ENCODE measurements at places on chromosomes 7 and 10. TPM values are rescaled to one million over a fixed set of nuclear protein-coding genes. Genes with fewer than 3 reads are reported as not detected.

- H3K4me3 ChIP-seq: no peak overlapping the region
- no peak overlapping the region for H3K27ac ChIP-seq
- no peaks in the 10 kb centered on the region for H3K36me3 ChIP-seq
- peak; percentile 27 for DNase-seq
Observed at GRCh38 chr7:25849500-25850184, 302.4 kb upstream of the NFE2L3 start.

DNA sequence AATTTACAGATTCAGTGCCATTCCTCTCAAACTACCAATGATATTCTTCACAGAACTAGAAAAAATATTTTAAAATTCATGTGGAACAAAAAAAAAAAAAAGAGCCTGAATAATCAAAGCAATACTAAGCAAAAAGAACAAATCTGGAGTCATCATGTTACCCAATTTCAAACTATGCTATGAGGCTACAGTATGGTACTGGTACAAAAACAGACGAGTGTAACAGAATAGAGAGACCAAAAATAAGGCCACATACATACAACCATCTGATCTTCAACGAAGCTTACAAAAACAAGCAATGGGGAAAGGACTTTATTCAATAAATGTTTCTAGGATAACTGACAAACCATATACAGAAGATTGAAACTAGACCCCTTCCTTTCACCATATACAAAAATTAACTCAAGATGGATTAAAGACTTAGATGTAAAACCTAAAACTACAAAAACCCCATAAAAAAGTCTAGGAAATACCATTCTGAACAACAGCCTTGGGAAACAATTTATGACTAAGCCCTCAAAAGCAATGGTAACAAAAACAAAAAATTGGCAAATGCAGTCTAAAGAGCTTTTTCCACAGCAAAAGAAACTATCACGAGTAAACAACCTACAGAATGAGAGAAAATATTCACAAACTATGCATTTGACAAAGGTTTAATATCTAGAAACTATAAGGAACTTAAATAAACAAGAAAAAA lies 207.7 kb downstream of the PTN start:
- peak; percentile 5 for DNase-seq
- H3K4me3 ChIP-seq: no peak overlapping the region
- no peak overlapping the region for H3K27ac ChIP-seq
- H3K4me1 ChIP-seq: no peaks in the 10 kb centered on the region

GRCh38 chr7:2202901-2203765 lies 29.6 kb downstream of the MAD1L1 start:
- H3K4me3 ChIP-seq: no peak overlapping the region
- no peak for DNase-seq
- no peak overlapping the region for H3K27ac ChIP-seq

DNA sequence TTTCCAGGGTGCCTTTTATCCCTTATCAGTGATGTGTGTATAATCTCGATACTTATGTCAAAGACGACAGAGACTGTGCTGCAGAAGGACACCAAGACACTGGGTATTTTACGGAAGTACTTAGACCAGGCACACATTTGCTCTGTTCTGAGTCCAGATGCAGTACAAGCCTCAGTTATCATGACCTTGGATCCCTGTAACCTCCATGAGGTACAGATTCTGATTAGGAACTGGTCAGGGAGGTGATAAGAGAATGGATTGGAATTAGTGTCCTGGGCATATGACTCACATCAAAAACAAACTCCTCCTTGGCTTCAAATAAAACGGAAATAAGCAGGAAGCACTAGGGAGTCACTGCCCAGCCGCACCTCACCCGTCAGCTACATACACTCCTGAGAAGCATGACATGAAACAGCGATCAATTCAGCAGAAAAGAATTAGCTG lies 146.5 kb downstream of the SFMBT2 start:
- DNase-seq: peak; percentile 58
- peak overlapping the region; percentile 71 for H3K27ac ChIP-seq
- H3K27me3 ChIP-seq: no peaks in the 10 kb centered on the region
- no peaks in the 10 kb centered on the region for H3K36me3 ChIP-seq
- H3K4me1 ChIP-seq: peaks cover 42% of the 10 kb centered on the region

DNA sequence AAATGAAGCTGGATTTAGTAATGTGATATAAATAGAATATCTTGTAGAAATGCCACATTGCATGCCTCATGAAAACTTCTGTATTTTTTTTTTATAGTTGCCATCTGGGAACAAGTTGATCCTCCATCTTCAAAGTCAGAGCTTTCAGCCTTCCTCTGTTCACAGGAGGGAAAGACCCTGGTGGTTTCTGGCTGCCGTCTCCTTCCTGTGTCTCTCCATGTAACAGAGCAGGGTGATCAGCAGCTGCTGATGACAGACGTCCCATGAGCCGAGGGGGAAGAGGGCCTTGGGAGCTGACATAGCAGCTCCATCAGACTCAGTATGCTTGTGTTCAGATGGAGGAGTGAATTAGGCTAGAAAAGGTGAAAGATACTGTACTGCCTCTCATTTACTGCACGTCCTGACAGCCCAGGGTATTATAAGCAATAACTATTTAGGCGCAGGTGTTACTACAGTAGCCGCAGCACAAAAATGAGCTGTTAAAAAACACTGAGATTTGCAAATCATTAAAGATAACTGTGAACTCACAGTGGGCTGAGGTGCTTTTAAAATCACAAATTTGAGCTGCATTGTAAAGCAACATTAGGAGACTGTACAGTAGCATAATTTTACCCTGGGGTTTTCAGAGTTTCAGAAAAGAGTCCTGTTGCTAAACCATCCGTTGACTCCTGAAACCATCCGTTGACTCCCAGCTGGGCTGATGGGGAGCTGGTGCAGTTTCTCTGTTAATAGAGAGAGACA lies 103.3 kb downstream of the CFAP58 start:
- DNase-seq: no peak
- H3K4me3 ChIP-seq: no peak overlapping the region
- peak overlapping the region; percentile 48 for H3K27ac ChIP-seq
- peaks cover 13% of the 10 kb centered on the region for H3K4me1 ChIP-seq
- H3K36me3 ChIP-seq: no peaks in the 10 kb centered on the region
- H3K27me3 ChIP-seq: no peaks in the 10 kb centered on the region

DNA sequence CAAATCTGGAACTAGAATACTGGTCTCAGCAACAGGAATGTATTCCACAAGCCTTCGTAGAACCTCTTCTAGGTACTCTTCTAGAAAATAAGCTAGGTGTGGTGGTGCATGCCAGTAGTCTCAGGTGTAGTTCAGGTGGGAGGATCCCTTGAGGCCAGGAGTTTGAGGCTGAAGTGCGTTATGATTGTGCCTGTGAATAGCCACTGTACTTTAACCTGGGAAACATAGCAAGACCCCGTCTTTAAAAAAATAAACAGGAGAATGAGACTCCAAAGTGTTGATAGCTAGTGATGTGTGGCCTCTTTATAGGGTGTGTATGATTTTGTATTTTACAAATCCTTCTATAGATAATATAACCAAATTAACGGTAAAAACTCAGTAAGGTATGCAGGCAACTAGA lies 1.5 kb upstream of the ZNF775 start:
- peaks cover 22% of the 10 kb centered on the region for H3K36me3 ChIP-seq
- peak overlapping the region; percentile 54 for H3K27ac ChIP-seq
- H3K4me1 ChIP-seq: peaks cover 22% of the 10 kb centered on the region
- H3K27me3 ChIP-seq: no peaks in the 10 kb centered on the region

DNA sequence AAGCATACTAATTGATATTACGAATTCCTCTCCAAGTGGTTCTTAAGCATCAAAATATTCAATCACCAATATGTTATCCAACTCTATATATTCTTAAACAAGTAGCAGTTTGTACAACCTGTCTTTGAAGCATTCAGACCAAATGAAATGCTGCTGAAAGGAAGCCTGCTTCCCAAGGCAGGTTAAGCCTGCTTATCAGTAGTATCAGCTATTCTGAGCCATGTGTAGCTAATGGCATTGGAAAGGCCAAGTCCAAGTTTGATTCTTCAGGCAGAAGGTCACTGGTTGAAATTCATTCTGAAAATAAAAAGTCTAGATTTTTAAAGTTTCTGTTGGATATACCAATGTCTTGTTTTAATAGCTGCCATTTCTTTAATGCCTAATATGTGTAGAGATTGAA lies 328.7 kb downstream of the LHFPL3 start:
- H3K27me3 ChIP-seq: peaks cover 3% of the 10 kb centered on the region
- no peaks in the 10 kb centered on the region for H3K36me3 ChIP-seq
- DNase-seq: no peak
- H3K4me3 ChIP-seq: no peak overlapping the region
- H3K27ac ChIP-seq: no peak overlapping the region
- H3K4me1 ChIP-seq: peaks cover 5% of the 10 kb centered on the region

DNA sequence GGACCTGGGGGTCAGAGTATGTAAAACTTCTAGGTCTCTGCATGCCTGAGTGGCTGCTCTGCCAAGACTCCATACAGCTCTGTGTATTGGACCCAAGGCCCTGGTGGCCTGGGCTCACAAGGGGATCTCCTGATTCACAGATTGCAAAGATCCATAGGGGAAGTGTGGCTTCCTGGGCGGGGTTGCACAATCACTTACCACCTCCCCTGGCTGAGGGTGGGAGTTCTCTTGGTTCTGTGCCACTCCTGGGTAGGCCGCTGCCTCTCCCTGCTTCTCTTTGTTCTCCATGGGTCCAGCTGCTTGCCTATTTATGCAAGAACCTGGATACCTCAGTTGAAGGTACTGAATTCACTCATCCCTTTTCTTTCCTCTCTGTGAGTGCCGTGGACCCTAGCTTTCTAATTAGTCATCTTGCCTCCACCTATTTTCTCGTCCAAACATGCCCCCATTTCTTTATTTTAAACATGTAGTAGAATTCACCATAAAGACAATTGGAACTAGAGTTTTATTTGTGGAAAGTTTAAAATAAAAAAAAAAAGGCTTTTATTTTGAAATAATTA lies 18.5 kb upstream of the AGR3 start:
- H3K4me3 ChIP-seq: no peak overlapping the region
- DNase-seq: no peak
- no peaks in the 10 kb centered on the region for H3K27me3 ChIP-seq
- H3K36me3 ChIP-seq: no peaks in the 10 kb centered on the region
- H3K4me1 ChIP-seq: peaks cover 2% of the 10 kb centered on the region

DNA sequence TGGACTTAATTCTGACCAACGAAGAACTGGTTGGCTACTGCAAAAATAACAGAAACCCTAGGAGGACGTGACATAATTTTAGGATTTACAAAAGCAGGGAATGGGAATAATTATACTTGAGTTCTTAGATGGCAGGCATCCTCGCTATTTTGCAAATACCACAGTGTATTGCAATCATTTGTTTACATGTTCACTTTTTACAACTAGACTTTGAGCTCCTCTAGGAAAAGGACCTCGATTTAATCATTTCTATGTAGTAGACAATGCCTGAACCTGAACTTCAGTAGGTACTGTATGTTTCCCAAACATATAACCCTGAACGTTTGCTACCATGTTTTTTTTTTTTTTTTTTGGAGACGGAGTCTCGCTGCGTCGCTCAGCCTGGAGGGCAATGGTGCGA lies 137.7 kb downstream of the CNOT4 start:
- peaks cover 11% of the 10 kb centered on the region for H3K36me3 ChIP-seq
- H3K4me3 ChIP-seq: no peak overlapping the region
- H3K27ac ChIP-seq: no peak overlapping the region
- no peaks in the 10 kb centered on the region for H3K4me1 ChIP-seq
- no peaks in the 10 kb centered on the region for H3K27me3 ChIP-seq

GRCh38 chr7:12074889-12075288 lies 136.2 kb upstream of the TMEM106B start:
- no peak overlapping the region for H3K4me3 ChIP-seq
- no peaks in the 10 kb centered on the region for H3K36me3 ChIP-seq
- H3K4me1 ChIP-seq: no peaks in the 10 kb centered on the region
- no peak for DNase-seq
- no peak overlapping the region for H3K27ac ChIP-seq
- no peaks in the 10 kb centered on the region for H3K27me3 ChIP-seq

GRCh38 chr7:121005996-121006584 lies 17.6 kb downstream of the CPED1 start:
- no peak overlapping the region for H3K4me3 ChIP-seq
- H3K4me1 ChIP-seq: no peaks in the 10 kb centered on the region
- H3K27me3 ChIP-seq: peaks cover 73% of the 10 kb centered on the region
- no peak overlapping the region for H3K27ac ChIP-seq
- no peak for DNase-seq

DNA sequence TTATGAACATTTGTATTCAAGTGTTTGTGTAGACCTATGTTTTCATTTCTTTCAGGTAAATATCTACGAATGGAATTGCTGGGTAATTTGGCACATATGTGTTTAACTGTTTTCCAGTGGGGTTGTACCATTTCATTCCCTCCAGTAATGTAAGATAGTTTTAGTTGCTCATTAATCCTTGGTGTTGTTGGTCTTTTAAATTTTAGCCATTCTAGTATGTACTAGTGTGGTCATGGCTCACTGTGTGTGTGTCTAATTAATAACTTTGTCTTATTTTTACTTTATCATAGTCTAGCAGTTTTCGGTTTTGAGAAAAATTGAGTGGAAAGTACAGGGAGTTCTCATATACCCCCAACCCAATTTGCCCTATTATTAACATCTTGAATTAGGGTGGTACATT lies 278.8 kb downstream of the CAMK1D start:
- peaks cover 10% of the 10 kb centered on the region for H3K4me1 ChIP-seq
- no peaks in the 10 kb centered on the region for H3K36me3 ChIP-seq
- H3K27ac ChIP-seq: no peak overlapping the region
- no peak overlapping the region for H3K4me3 ChIP-seq

- H3K27me3 ChIP-seq: no peaks in the 10 kb centered on the region
- H3K4me1 ChIP-seq: peaks cover 16% of the 10 kb centered on the region
- peaks cover 6% of the 10 kb centered on the region for H3K36me3 ChIP-seq
- no peak overlapping the region for H3K27ac ChIP-seq
- no peak overlapping the region for H3K4me3 ChIP-seq
Observed at GRCh38 chr7:66296001-66296521, 90.9 kb downstream of the TPST1 start.

- no peak for DNase-seq
- H3K4me1 ChIP-seq: peaks cover 13% of the 10 kb centered on the region
- no peaks in the 10 kb centered on the region for H3K36me3 ChIP-seq
Observed at GRCh38 chr7:117009705-117010361, 56.5 kb downstream of the ST7 start.

DNA sequence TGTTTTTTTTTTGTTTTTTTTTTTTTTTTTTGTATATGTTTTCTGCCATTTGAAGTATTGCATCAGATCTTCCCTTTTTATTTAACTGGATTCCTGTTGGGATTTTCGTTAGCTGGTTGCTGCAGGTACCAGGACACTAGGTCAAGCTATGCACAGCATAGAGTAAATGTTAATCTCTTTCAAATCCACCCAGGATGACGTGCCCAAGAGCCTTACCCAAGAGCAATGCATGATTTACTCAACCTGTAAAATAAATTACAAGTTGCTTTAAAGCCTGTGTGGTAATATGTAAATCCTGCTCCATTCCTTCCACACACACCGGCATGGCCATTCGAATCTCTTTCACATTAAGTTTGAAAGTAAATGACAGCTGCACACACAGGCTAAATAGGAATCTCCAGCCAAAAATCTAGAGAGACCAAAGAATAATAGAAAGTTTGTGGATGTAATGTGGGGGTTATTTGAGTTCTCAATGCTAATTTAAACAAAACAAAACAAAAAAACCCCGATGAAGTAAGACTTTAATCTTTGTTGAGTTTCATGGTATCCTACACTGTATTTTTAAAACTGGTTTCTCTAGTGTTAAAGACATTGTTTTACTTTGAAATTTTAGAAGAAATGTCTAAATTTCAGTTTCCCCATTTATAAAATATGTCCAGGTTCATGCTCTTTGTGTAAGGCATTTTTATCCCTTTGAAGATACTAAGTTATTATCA lies 167.9 kb downstream of the FRMD4A start:
- DNase-seq: no peak
- no peak overlapping the region for H3K4me3 ChIP-seq
- H3K4me1 ChIP-seq: no peaks in the 10 kb centered on the region
- H3K27me3 ChIP-seq: peaks cover 76% of the 10 kb centered on the region
- no peaks in the 10 kb centered on the region for H3K36me3 ChIP-seq

The CALHM3 gene
- total RNA-seq: not detected

The OR2A12 gene
- not detected for total RNA-seq

The SCART1 gene
- 1.3 TPM for total RNA-seq

The BTBD16 gene
- total RNA-seq: not detected

The ZCWPW1 gene
- 6.5 TPM for total RNA-seq

The ASAH2 gene
- total RNA-seq: 7.4 TPM
